ENCODE measurements at places on chromosomes 3 and 15.

DNA sequence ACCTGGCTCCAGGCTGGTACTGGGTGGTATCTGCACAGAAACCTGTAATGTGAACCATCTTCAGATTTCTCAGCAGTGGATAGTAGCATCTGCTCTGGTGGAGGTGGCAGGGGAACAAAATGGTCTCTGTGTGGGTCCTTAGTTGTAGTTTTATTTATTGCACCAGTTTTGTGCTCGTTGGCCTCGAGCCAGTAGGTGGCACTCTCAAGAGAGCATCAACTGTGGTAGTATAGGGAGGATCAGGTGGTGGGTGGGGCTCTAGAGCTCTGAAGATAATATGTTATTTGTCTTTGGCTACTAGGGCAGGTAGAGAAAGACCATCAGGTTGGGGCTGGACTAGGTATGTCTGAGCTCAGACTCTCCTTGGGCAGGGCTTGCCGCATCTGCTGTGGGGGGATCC is 254.0 kb upstream of the GPR149 start:
- DNase-seq: no peak

GRCh38 chr3:126033765-126034164 is 50.2 kb downstream of the SLC41A3 start:
- DNase-seq: no peak

GRCh38 chr3:46948830-46949671 is 27.5 kb downstream of the CCDC12 start:
- DNase-seq: no peak

DNA sequence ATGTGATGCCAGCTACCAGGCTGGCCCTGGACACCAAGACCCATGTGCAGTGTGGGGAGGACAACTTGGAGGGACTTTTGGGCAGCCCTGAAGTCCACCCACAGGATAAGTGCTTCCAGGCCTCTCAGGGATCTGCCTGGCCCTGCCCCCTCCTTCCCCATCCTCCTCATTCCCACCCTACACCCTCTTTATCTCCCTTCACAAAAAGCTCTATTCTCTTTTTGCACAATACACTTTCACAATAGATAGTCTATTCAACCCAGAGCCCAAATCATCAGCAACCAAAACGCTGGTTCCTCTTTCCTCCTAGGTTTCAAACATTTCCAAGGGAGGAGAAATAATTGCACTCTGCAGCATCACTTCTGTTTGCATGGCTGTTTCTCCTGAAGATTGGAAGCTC is 7.8 kb upstream of the ZNF710 start:
- DNase-seq: no peak

GRCh38 chr3:73924048-73924447 is 299.3 kb upstream of the PDZRN3 start:
- no peak for DNase-seq

DNA sequence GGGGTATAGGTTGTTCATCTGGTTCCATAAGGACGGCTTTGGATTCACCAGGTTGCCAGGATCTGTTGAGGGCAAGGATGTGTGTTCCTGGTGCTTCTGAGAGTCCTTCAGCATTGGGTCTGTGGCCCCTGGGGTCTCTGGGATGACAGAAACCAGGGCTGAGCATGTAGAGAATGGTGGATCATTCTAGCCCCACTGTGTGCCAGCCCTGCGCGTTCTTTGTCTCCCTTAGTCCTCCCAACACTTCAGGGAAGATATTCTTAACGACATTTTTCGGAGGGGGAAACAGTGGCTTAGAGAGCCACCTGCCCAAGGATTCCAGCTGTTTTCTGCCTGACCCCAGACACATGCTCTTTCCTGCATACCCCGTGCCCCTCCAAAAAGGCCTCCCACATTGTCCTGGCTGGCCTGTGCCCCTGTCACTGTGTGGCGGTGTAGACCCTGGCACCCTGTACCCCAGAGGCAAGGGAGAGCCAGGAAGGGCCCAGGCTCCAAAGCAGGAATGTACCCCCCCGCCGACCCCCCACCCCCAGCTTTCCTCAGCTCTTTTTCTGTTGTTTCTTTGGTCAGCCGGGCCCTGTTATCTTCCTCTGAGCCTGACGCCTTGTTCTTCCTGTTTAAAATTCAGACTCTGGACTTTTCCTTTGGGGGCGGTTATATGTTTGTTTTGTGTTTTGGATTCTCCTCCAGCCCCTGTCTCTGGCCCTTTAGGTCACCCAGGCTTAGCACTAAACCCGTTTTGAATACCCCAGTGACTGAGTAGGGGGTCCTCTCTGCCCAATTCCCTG is 57.8 kb upstream of the SMAD6 start:
- no peak for DNase-seq

GRCh38 chr15:44319385-44319784 is 30.9 kb downstream of the GOLM2 start:
- no peak for DNase-seq

DNA sequence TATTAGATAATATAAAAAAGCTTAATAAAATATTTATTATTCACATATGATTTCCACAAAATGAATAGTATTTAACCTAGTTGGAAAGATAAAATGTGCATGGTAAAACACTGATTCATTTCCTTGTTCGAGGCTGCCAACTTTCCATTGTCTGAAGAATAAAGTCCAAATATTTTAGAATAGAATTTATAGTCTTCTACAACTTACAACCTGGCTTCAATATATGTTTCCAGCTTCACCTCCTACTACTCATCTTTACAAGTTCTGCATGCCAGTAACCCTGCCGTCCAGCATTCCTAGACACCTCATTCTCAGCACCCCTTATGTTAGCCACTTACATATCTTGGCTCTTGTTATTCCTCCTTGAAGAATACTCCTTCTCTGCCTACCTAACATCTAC is 244.5 kb downstream of the FGF12 start:
- no peak for DNase-seq

GRCh38 chr3:10925436-10926255 is 66.9 kb upstream of the SLC6A1 start:
- no peak for DNase-seq

DNA sequence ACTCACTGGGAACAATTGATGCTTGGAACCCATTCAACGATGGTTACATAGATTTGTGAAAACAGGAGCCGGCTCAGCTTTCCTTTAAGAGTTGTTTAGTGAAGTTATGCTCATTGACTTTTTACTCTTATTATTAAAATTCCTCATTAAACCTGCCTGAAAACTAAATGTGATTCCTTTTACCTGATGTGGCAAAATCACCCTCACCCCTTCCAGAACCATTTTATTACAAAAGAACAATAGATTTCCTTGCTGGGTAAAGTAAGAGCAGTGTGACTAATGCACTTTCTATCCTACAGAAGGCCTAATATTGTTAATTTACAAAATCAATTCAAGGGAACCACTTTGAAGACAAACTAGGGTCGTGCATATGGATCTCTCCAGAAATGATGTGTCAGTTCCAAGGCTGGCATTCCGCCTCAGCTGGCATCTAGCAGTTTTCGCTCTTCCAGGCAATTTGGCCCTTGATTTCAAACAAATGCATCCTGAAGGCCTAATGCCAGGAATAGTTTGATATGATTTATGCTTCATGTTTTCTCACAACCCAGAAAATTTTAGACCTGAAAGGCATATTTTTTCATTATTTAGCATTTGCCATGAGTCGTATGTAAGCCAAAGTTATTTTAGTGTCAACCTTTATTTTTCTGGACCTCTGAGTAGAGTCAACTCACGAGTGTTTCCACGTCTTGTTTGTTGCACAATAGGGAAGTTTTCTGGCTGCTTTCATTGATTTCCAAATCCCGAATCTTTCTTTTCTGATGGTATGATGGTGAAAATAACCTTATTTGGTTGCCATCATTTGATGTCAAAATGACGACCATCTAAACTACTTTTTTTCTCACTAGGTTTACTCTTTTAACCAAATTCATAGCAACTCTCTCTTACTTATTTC is 447.8 kb downstream of the MECOM start:
- no peak for DNase-seq

All from HFFc6 (cell line).